ENCODE measurements at places on chromosomes 12 and 14. TPM values are rescaled to one million over a fixed set of nuclear protein-coding genes. Genes with fewer than 3 reads are reported as not detected.

DNA sequence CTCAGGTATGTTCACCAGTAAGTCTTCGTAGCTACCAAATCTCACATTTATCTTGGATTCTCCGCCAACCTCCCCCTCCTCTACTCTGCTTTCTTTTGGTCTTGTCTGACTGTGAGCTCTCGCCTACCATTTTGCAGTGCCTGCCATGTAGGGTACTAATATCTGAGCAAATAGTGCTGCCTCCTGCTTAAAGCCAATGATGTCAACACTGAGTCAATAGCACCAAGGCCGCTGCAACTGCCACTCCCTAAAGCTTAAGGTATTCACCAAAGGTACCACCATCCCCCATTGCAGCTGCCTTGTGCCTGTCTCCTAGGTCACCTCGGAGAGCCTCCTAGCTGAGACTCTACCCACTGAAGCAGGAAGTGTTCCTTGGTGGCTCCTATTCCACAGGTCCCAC lies 114.8 kb upstream of the FUT8 start:
- DNase-seq = no peak

DNA sequence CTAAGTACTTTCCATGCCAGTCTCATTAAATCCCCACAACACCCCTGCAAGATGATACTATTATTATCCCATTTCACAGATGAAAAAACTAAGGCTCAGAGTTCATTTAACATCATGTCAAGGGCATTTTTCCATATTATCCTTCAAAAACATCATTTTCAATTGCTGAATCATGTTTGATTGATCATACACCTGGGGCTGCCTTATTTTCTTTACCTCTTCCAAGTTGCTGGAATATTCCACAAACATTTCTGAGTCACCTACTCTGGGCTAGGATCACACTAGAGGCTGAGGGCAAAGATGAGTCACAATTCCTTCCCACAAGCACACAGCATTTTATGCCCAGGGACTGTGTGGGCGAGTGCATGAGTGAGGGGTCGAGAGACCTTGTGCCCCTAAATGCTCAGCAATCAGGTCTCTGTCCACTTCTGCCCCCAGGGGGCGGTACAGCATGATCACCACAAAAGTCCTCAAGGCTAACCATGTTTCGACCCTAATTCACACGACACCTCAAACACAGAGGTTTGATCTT lies 14.1 kb upstream of the TMEM119 start:
- peak; percentile 50 for DNase-seq

DNA sequence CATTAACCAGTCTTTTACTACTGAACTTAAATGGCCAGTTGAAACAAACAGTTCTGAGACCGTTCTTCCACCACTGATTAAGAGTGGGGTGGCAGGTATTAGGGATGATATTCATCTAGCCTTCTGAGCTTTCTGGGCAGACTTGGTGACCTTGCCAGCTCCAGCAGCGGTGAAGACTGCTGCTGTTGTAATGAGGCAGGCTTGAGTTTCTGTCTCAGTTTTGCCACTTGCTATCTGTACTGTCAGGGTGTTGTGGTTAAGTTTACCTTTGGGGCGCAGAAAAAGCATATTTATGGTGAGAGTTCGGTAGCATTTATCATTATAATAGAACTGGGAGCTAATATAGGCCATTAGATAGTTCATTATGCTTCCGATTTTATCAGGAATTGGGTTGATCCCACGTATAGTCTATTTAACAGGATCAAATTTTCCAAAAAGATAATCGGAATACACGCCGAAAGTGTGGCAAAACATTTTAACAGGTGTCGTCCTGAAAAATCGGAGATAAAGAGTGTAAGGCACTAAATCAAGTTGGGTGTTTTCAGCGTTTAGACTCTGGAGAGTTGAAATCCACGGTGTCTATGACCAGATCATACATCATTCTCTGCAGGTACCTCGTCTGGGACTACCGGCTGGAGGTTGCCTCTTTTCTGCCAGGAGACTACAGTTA lies 688 bp upstream of the NECAP1 start:
- DNase-seq = no peak

- DNase-seq = no peak
These were observed 33.8 kb downstream of the GIT2 start for GRCh38 chr12:109962398-109962797.

- DNase-seq = no peak
These were observed 678 bp downstream of the ZBTB25 start for GRCh38 chr14:64502887-64503433.

Gene LMNTD1
- not detected for total RNA-seq

Gene CLEC7A
- 0.87 TPM for total RNA-seq

Gene PIANP
- total RNA-seq = not detected

Gene DIO3
- total RNA-seq = not detected

Gene ATL1
- 9.3 TPM for total RNA-seq

Gene LRTM2
- total RNA-seq = not detected

Measured in H4 (cell line).